ENCODE measurements at places on chromosomes 3 and 15.
A peak's percentile ranks its signal among the peaks of the same experiment; 100 is the strongest.

- DNase-seq: no peak
These were observed 314.1 kb upstream of the TRIM42 start for GRCh38 chr3:140363801-140364200.

DNA sequence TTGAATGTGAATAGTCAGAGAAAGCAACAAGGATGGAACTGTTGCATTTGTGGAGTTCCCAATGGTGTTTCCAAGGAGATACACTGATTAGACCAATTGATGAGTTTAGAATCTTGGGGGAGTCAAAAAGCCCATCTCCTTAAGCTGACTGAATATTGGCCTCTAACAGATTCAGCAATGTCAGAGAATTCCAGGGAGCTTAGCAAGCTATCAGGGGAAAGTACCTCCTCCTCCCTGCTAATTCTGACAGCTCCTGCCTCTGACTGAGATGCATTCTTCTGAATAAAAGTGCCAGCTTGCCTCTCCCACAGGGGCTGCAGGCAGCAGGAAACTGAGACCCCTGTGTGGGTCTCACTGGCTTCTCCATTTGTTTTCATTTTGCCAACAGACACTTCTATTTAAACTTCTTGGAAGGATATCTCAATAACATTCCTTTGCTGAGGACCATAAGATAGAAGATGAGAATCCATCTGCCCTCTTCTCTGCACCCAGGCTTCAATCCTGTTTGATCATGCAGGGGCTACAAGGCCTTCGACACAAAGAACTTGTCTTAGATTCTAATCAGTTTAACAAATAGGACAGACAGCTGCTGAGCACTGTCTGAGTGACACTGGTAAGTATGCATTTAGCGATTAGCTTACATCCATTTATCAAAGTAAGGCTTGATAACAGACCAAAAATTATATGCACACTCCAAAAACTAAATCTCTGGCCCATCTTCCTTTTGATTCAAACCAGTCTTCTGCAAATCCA lies 1080.8 kb downstream of the TUSC7 start:
- DNase-seq: no peak

- peak; percentile 64 for DNase-seq
These were observed 101.3 kb upstream of the SLCO3A1 start for GRCh38 chr15:91752081-91752785.

- DNase-seq: no peak
These were observed 26.5 kb downstream of the PLA1A start for GRCh38 chr3:119624002-119624720.

- no peak for DNase-seq
These were observed 180.5 kb downstream of the THSD4 start for GRCh38 chr15:71295603-71296314.

- DNase-seq: no peak
These were observed 80.0 kb downstream of the PLXNA1 start for GRCh38 chr3:127062926-127063325.

- DNase-seq: no peak
These were observed 2.7 kb downstream of the RPL22L1 start for GRCh38 chr3:170867143-170867937.

- DNase-seq: no peak
These were observed 14.2 kb upstream of the ST6GAL1 start for GRCh38 chr3:186915806-186916796.

DNA sequence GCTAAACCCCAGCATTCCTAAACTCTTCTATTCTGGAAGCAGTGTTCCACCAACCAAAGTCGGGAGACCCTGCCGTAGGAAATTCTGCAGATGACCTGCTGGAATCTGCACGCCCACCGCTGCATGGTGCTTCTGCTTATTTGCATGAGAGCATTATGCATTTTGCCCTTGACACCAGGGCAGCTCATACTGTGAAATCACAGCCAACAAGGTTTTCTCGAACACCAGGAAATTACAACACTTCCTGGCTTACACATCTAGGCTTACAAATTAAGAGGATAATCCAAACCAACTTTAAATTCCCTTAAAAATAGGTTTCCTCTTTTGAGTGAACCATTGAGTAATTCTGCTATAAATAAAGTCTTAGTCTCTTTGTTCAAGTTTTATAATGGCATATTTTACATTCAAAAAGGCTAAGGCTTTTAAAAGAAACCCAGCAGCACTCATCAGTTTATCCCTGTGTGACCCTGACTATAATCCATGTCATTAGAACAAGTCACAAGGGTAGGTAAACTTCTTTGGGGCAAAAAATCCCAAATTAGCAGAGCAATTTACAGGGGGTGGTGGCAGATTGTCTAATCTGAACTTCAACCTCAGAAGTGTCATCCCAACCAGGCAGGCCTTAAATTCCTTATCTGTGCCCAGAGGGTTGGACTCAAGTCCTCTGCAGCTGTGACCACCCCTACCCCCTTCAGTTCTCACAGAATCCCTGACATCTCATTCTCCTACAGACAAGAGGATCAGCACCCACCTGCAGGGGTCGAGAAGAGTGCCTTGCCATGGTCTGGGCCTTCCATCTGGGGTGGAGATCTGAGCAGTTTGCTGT lies 33.5 kb upstream of the RBP1 start:
- DNase-seq: no peak

DNA sequence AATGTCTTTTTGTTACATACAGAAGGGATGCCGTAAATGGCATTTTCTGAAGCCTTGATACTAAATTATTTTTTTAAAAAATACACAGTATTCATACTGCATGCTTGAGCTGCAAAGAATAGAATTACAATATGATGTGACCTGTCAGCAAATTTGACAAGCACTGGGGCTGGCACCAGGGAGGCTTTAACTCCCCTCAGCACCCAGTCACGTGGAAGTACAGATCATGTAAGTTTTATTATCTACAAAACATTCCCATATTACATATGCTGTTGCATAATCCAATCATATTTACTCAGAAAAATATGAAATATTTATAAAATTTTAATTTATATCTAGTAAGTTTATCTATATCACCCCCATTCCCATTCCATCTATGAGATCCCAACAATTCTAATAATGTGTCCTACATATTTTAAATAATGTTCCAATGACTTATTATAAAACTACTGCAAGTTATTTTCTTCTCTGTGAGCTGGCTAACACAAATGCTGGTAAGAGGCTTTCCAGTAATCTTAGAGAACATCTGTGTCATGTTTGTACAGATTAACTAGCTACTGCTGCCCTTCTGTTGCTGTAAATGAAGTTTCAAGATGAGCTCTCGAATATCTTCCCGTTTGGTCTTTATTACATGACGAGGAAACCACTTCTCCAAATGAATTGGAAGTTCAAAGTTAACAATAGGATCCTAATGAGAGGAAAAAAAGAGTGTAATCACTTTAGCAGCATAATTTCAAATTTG lies 5.2 kb upstream of the IMPG2 start:
- no peak for DNase-seq

DNA sequence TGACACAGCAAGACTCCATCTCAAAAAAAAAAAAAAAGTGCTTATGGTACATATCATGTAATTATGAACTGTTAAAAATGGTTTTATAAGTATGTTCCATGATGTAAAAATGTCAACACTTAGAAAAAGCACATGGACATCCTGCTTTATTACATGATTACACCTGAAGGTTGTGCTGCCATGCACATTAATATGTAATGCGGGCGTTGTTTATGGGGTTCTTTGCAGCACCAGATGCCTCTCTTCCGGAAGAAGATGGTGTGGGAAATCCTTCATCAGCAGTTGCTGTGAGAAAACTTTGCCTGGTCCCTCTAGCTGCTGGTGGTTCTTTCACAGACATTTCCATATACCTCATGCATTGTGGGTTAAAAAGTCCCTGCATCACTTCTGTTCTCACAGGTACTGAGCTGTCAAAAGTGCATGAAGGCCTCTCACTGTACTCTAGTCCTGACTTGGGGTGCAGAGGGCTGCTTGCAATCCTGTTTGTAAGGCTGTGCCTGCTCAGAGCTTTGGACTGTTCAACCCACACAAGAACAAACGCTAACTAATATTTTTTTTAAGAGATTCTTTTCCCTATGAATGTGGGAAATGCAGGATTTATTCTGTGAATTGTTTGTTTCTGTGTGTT lies 43.6 kb downstream of the SENP2 start:
- no peak for DNase-seq

- DNase-seq: no peak
These were observed 111.1 kb downstream of the SNRPN start for GRCh38 chr15:25065876-25066275.

DNA sequence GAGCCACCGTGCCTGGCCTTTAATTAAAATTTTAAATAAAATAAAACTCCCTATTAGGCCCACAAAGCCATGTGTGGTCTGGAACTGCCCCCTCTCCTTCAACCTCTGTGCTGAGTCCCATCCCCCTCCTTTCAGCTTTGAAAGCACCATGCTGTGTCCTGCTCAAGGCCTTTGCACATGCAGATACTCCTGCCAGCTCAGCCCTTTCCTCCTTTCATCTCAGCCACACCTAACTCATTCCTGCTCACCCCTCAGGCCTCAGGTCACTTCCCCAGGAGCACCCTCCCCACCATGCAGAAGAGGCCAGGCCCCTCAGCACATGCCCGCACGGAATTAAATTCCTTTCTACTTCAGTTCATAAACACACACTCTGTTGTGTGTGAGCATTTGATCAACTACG lies 28.1 kb downstream of the ATRIP start:
- DNase-seq: no peak

DNA sequence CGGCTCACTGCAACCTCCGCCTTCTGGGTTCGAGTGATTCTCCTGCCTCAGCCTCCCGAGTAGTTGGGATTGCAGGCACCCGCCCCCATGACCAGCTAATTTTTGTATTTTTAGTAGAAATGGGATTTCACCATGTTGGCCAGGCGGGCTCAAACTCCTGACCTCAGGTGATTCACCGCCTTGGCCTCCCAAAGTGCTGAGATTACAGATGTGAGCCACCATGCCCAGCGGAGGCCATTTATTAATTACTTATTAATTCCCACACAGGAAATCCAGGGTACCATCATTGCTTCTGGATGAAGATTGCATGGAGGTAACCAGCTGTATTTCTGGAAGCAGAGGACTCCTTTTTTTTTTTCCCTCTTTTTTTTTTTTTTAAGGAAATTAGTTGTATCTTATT lies 37.8 kb downstream of the MAP4 start:
- DNase-seq: no peak

DNA sequence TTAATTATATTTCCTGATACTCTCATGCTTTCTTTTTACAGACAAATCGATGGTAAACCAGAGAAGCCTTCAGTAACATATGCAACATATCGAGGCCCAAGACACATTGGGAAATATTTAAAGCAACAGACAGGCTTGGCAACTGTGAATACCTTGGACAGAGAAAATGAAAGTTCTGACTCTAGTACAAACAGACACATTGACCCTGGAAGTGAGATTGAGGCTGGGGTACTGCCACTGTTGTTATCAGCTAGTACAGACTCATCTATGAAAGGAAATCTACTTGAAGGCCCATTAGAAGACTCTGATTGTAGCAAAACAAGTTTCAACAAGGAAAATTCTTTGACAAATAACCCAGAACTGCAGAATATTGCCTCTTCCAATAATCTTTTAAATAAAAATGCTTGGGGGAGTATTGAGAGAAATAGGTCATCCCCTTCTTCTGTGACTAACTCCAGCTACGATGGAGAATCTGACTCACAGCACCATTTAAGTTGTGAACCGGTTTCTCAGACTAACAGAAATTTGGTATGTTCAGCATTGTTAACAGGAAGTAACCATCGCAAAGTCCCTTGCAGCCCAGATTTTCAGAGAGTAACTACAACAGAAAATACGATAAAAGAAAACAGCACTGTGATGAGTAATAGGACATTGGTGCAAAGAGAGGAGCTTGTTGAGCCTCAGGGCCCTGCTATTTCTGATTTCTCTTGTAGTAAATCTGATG lies 50.2 kb downstream of the CRYBG3 start:
- DNase-seq: no peak

GRCh38 chr3:157257101-157257500 lies 97.2 kb upstream of the CCNL1 start:
- DNase-seq: no peak

- no peak for DNase-seq
These were observed 85.2 kb downstream of the FAM174B start for GRCh38 chr15:92570391-92570790.

DNA sequence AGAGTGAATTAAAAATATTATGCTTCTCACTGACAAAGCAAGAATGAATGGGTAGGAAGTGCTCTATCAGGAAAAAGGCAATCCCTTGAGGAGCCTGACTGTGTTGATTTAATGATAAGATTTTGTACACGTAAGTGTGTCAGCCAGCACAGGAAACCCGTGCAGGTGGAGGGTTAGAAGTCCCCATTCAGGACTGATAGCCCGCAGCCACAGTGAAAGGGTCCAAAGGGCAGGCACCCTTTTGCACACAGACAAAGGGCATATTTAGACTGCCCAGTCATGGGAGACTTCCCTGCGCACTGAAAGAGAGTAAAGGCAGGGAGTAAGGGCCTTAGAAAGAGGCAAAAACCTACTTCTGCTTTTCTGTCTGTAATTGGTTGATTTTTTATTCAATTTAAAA lies 26.4 kb upstream of the SKIL start:
- DNase-seq: no peak

DNA sequence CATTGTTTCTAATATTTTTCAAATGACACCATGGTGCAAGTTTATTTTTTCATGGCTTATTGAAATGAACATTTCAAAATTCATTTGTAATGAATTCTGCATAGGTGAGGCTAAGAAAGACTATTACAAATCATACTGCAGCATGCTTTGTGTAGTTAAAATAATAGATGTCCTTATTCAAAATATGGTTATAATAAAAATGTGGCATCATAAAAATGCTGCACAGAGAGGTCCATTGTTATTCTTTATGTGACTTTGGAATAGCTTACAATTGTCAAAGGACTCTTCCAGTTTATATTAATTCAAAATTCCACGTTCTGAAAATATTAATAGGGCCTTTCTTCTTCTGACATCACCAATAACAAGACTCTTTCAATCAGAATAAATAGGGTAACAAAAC lies 222.7 kb downstream of the GAP43 start:
- DNase-seq: no peak
